ENCODE measurements at places on chromosomes 6 and 20.

GRCh38 chr6:17096096-17096495, 5.8 kb upstream of the STMND1 start:
- DNase-seq: no peak

- DNase-seq: no peak
Measured at GRCh38 chr6:113591896-113592827, 265.0 kb upstream of the MARCKS start.

DNA sequence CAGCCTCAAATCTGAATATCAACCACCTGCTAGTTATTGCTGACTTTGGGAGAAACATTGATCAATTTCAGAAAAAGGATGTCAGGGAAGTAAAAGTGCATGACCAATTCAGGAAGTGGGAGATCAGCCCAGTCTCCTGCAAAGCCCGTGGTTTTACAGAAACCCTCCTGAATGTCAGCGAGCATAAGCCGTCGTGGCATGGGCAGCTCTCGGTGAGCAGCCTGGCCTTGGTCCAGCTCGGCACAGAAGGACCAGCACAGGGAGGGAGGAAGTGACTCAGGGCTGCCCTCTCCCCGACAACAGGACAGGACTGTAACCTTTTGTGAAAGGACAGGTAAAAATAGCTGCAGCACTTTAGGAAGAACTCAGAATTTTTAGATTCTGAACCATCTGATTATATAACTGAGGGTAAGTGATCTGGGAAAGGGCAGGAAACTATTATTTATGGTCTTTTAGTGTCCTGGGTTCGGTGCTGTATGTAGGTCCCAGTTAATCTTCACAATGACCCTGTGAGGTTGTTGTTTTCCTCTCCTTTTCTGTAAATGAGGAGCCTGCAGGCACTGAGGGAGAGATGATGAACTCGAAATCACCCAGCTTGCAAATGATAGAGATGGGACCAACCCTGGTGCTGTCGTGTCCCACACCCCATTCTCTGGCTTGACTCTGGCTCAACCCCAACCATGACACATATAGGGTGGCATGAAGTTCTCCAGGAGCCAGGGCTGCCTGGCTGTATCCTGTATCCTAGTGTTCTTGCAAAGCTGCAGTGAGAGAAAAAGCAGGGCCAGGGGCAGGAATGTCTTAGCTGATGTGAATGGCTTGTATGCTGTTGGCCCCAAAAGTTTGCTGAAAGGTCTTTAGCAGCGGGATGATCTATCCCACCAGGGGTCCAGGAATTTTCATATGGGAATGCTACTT, 37.6 kb downstream of the NRN1 start:
- no peak for DNase-seq

GRCh38 chr6:100184473-100184872, 190.4 kb upstream of the MCHR2 start:
- no peak for DNase-seq

DNA sequence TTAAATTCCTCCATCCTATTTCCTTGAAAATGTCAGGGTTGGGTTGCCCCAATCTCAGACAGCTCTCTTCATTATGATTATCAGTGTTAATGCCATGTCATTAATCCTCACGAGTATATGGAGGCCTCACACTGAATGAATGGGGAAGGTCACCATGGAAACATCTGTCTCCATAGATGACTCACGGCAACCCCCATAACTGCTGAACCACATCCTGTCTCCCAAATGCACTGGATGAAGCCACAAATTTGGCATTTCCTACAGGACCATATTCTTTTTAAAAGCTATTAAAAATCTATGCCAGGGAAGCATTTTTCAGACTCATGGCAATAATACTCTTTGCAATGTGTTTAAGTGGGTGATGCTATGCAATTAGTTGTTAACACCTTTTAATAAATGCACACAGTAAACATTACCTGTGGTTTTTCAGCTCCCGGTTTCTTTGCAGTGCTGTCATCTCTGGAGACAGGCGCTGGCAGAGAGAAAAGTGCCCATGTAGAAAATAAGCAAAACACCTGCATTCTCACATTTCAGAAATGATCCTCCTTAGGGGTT, 80.1 kb upstream of the PTPRK start:
- no peak for DNase-seq

DNA sequence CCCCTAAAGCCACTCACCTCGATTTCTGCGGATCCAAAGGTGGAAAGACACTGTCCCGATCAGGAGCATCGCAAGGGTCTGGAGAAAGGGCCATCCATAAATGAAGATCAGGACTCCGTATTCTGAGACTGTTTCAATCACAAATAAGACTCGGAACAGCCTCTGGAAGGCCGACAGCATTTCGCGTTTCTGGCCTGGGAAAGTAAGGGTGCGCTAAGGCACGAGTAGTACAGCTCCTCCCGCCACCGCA, 44.6 kb downstream of the DPPA5 start:
- DNase-seq: peak; percentile 4

DNA sequence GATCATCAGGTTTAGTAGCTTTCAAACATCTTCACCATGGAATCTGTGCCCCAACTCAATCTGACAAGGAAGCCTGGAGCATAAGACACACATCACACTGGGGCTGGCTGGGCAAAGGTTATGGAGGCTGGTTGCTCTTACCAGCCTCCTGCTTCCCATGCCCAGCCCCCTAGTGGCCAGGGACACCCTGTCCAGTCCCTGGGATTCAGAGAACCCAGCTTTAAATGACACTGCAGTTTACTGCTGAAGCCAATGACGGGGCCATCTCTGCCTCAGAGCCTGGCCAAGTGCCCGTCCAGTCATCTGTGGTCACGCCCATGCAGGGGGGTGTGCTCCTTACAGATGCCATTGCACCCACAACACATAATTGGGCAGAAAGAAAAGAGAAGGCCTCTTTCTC, 272.9 kb downstream of the SMOC2 start:
- no peak for DNase-seq

DNA sequence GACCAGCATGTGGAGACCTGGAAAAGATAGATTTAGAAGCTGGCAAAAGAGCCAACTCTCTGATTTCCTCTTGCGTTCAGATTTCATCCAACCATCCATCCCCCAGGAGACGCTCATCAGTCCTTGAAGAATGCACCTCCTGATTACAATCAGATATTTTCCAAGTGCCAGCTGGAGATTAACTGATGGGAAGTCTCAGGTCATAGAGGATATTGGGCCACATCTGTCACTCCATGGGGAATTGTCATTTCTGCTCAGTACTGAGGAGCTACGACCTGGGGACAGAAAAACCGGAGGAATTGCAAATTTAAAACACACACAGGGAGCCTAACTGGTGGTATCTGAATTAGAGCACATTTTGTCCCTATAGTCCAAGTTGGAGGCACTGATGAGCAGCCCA, 496.2 kb upstream of the SULF2 start:
- DNase-seq: no peak

DNA sequence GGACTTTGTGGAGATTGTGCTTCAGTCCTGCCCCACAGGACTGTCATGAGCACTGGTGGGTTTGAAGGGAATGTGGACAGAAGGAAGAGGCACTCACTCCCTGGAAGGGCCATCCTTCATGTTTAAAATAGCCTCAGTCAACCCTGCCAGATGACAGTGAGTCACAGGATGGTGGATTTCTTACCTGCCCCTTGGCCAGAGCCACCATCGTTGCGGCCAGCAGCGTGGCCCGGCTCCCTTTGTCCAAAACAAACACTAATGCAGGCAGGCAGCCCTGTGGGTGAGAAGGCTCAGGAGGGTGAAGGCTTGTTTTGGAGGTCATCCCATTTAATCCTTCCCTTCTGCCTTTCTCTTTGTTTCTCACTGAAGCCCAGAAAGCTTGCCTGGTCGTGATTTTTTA, 422.7 kb downstream of the CD83 start:
- no peak for DNase-seq

- DNase-seq: no peak
Measured at GRCh38 chr20:39524371-39524911, 562.3 kb downstream of the DHX35 start.

GRCh38 chr6:33843131-33844121, 39.6 kb upstream of the MLN start:
- no peak for DNase-seq

- DNase-seq: no peak
Measured at GRCh38 chr6:41504466-41505121, 41.6 kb upstream of the FOXP4 start.

Measured in midbrain (tissue), 1 donor.